Thyroid gland (tissue), 4 donors: ENCODE measurements at places on chromosomes 16 and 17. TPM values are rescaled to one million over a fixed set of nuclear protein-coding genes. Genes with fewer than 3 reads are reported as not detected.

Gene CSHL1
- total RNA-seq: not detected

Gene CD300E
- not detected for total RNA-seq

Gene HSD17B1
- 0.27 TPM for total RNA-seq

Gene PLA2G10
- total RNA-seq: not detected

Gene PABPN1L
- total RNA-seq: not detected

Gene C1QTNF8
- not detected for total RNA-seq

Gene TMIGD1
- total RNA-seq: not detected

Gene CTF1
- total RNA-seq: 7.5 TPM

Gene CCL2
- total RNA-seq: 17.3 TPM

Gene HOXB4
- total RNA-seq: 0.79 TPM

Gene MEFV
- 0.40 TPM for total RNA-seq

Gene PRSS22
- total RNA-seq: 1.2 TPM

Gene CHST6
- not detected for total RNA-seq

- no peak overlapping the region for H3K27ac ChIP-seq
- peaks cover 10% of the 10 kb centered on the region for H3K4me1 ChIP-seq
- no peaks in the 10 kb centered on the region for H3K36me3 ChIP-seq
- H3K27me3 ChIP-seq: no peaks in the 10 kb centered on the region
- peak; percentile 19 for DNase-seq
Measured at GRCh38 chr16:54370278-54371040, 83.9 kb upstream of the IRX3 start.

DNA sequence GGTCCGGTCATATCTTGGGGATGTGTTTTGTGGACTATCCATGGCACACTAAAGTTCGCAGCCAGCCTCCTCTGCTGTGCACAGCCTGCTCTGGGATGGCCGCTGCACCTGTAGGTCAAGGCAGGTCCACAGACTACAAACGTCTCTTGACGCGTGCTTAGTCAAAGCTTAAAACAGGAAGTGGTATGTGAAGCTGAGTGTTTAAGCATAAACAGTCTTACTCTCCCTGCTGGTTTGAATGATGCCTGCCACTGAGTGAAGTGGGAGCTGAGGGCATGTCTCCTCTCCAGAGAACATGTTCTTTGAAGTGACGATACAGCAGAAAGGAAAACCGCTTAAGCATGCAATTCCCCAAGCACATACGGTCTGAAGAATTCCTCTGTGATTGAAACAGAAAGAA, 365.6 kb downstream of the SLC39A11 start:
- no peak overlapping the region for H3K27ac ChIP-seq
- no peaks in the 10 kb centered on the region for H3K27me3 ChIP-seq
- no peaks in the 10 kb centered on the region for H3K36me3 ChIP-seq
- H3K4me1 ChIP-seq: no peaks in the 10 kb centered on the region

DNA sequence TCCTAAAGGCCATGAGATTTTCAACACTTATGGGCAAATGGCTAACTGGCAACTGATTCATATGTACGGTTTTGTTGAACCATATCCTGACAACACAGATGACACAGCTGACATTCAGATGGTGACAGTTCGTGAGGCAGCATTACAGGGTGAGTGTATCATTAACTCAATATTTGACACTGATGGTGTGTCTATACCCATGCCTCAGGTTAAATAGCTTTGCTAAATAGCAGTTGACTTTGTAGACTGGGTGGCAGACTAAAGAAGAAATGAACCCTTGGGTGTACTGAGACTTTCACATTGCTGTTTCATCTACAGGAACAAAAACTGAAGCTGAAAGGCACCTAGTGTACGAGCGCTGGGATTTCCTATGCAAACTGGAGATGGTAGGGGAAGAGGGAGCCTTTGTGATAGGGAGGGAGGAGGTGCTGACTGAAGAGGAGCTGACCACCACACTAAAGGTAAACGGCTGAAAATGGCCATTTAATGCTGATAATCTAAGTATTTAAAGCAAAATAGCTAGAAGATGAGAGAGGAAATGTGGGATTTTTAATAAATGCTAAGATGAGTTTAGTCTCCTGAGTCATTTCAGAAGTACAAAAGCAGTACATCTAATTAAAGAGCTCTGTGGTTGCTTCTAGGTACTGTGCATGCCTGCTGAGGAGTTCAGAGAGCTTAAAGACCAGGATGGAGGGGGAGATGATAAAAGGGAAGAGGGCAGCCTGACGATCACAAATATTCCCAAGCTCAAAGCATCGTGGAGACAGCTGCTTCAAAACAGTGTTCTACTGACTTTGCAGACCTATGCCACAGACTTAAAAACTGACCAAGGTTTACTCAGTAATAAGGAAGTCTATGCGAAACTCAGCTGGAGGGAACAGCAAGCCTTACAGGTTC, 3.0 kb downstream of the SETD6 start:
- H3K4me3 ChIP-seq: no peak overlapping the region
- H3K27me3 ChIP-seq: no peaks in the 10 kb centered on the region
- no peak for DNase-seq

GRCh38 chr17:17834974-17835373, 1.8 kb downstream of the SREBF1 start:
- H3K36me3 ChIP-seq: no peaks in the 10 kb centered on the region
- peak overlapping the region; percentile 99 for H3K27ac ChIP-seq
- H3K27me3 ChIP-seq: no peaks in the 10 kb centered on the region
- H3K4me1 ChIP-seq: peaks cover 56% of the 10 kb centered on the region

DNA sequence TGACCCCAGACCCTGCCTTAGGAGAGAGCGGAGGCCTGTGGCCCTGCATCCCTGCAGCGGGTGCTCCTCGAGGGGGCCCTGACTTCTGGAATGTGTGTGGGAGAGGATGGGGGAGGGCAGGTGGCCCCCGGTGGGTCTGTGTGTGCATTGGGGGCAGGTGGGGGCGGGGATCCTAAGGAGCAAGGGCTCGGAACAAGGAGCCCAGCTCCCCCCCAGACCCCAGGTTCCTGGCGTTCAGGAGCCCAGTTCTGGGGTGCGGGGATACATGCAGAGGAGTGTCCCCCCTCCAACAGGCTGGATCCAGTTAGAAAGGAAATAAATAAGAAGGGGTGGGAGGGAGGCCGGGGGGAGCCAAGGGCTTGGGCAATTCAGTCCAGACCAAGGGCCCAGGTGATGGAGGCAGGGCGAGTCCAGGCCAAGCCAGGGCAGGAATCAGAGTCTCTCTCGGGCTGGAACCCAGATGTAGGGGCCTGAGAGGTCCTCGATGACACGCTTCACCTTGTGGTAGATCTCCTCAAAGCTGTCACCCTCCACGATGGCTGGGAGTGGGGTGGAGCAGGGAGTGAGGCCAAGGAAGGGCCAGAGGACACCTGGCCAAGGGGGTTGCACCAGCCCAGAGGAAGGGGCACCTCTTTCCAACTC, 11.2 kb upstream of the ASGR1 start:
- H3K27me3 ChIP-seq: no peaks in the 10 kb centered on the region
- DNase-seq: no peak
- no peak overlapping the region for H3K27ac ChIP-seq
- no peaks in the 10 kb centered on the region for H3K36me3 ChIP-seq
- H3K4me3 ChIP-seq: no peak overlapping the region
- no peaks in the 10 kb centered on the region for H3K4me1 ChIP-seq

DNA sequence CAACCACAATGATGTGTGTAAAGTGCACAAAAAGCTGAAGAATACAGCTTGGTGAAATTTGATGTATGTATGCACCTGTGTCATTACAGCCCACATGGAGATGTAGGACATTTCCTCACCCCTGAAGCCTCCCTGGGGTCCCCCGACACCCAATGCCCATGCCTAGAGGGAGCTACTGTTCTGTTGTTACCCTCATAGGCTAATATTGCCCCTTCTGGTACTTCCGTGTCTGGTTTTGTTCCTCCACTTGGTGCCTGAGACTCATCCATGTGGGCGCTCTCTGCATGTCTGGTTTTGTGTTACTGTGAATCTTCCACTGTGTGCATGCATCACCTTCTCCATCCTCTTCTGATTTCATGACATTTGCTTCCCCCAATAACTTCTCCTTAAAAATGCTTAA, 18.6 kb downstream of the TNFRSF13B start:
- H3K27me3 ChIP-seq: no peaks in the 10 kb centered on the region
- no peak overlapping the region for H3K4me3 ChIP-seq
- DNase-seq: no peak
- H3K27ac ChIP-seq: no peak overlapping the region

DNA sequence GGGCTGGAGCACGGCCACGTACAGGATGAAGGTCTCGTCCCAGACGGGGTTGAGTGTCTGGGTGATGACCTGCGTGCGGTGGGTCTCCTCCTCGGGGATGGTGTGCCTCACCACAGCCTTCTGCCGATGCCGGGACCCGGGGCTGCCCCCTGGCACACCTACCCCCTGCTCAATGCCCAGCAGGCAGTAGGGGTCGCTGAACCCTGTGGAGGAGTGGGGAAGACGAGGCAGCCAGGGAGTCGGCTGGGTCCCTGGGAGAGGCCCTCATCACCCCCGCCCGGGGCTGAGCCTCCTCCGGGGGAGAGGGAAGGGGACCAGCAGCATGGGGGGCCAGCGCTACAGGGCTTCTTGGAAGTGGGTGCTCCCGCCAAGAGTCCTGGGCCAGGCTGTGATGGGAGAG, 1.8 kb downstream of the UNC13D start:
- no peak for DNase-seq
- no peak overlapping the region for H3K27ac ChIP-seq
- peaks cover 29% of the 10 kb centered on the region for H3K4me1 ChIP-seq
- no peaks in the 10 kb centered on the region for H3K27me3 ChIP-seq
- H3K36me3 ChIP-seq: peaks cover 17% of the 10 kb centered on the region

DNA sequence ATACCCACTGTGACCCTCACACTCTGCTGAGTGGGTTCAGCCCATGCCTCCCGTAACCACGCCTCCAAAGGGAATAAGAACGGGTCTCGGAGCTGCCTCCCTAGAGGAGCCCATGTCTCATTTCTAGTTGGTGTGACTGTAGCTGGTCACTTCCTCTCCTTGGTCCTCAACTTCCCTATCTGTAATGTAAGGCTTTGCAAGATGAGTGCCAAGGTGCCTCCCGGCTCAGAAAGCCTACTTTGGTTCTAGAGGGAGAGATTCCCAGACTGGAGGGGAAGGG, 20.8 kb downstream of the C16orf74 start:
- H3K4me1 ChIP-seq: no peaks in the 10 kb centered on the region
- no peaks in the 10 kb centered on the region for H3K27me3 ChIP-seq
- DNase-seq: no peak
- no peaks in the 10 kb centered on the region for H3K36me3 ChIP-seq
- no peak overlapping the region for H3K4me3 ChIP-seq
- no peak overlapping the region for H3K27ac ChIP-seq

DNA sequence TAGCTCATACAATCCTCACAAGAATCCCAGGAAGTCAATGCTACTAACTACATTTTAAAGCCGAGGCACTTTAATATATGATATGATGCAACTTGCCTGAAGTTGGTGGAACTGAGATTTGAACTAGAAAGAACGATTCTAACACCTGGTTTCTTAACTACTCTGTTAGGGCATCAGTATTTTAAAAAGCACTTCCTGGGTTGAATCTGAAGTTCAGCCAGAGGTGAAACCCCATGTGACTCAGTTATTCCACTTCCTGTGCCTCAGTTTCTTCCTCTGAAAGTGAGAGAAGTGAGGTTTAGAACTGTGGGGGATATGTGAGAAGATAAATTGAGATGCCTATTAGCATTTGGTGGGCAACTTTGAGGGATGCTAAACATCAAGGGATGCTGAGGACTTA, 129.4 kb upstream of the ANKFN1 start:
- no peaks in the 10 kb centered on the region for H3K4me1 ChIP-seq
- DNase-seq: no peak
- no peak overlapping the region for H3K4me3 ChIP-seq
- no peaks in the 10 kb centered on the region for H3K27me3 ChIP-seq
- H3K36me3 ChIP-seq: no peaks in the 10 kb centered on the region
- H3K27ac ChIP-seq: no peak overlapping the region

- H3K27ac ChIP-seq: no peak overlapping the region
- H3K4me1 ChIP-seq: peaks cover 8% of the 10 kb centered on the region
- DNase-seq: no peak
- H3K4me3 ChIP-seq: no peak overlapping the region
- no peaks in the 10 kb centered on the region for H3K27me3 ChIP-seq
Measured at GRCh38 chr17:77526259-77526711, 385.5 kb downstream of the SEC14L1 start.

- H3K4me3 ChIP-seq: no peak overlapping the region
- peak overlapping the region; percentile 72 for H3K27ac ChIP-seq
- peaks cover 7% of the 10 kb centered on the region for H3K4me1 ChIP-seq
- peak; percentile 81 for DNase-seq
Measured at GRCh38 chr17:338442-339192, 14.0 kb downstream of the RPH3AL start.

- H3K4me3 ChIP-seq: no peak overlapping the region
- H3K27me3 ChIP-seq: no peaks in the 10 kb centered on the region
- no peak overlapping the region for H3K27ac ChIP-seq
- DNase-seq: no peak
- H3K4me1 ChIP-seq: no peaks in the 10 kb centered on the region
- no peaks in the 10 kb centered on the region for H3K36me3 ChIP-seq
Measured at GRCh38 chr16:78065319-78065718, 34.1 kb upstream of the WWOX start.

DNA sequence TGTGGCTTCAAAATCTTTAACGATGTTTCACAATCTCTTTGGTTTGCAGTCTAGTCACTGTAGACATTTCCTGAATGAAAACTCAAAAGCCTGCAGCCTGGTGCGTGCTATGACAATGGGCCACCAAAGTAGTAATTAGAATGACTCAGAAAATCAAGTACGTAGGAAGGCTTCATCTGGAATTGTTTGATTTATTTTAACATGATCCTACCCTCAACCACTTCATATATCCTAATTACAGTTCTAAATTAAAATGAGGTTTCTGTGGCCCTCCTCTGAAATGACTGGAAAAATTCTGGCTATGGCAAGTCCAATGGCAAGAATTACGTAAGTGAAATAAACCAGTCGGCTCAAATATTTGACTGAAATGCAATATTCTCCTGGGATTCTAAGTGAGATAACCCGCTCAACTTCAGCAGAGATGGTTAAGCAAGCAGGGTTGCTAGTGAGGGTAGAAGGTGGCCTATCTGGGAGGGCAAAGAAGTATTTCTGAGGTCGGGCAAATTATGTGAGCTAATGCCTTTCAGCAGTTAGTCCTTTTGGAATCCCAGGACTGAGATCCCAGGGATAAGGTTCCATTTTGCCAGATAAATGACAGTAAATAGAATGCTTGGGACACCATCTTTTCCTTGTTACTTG, 145.6 kb upstream of the MYOCD start:
- H3K4me3 ChIP-seq: no peak overlapping the region
- H3K27me3 ChIP-seq: no peaks in the 10 kb centered on the region
- no peak for DNase-seq
- no peak overlapping the region for H3K27ac ChIP-seq

GRCh38 chr16:68444056-68444657, 4.2 kb downstream of the SMPD3 start:
- no peaks in the 10 kb centered on the region for H3K27me3 ChIP-seq
- peak; percentile 22 for DNase-seq
- H3K27ac ChIP-seq: no peak overlapping the region
- H3K36me3 ChIP-seq: no peaks in the 10 kb centered on the region

- DNase-seq: no peak
- H3K27ac ChIP-seq: no peak overlapping the region
- H3K36me3 ChIP-seq: no peaks in the 10 kb centered on the region
- H3K4me3 ChIP-seq: no peak overlapping the region
- no peaks in the 10 kb centered on the region for H3K27me3 ChIP-seq
- no peaks in the 10 kb centered on the region for H3K4me1 ChIP-seq
Measured at GRCh38 chr17:36858119-36859002, 78.9 kb upstream of the LHX1 start.
